Mammary microvascular endothelial cell (primary cell): ENCODE measurements at places on chromosomes 16 and 17. TPM values are rescaled to one million over a fixed set of nuclear protein-coding genes. Genes with fewer than 3 reads are reported as not detected.

The CCR7 gene
- not detected in 2 replicates for total RNA-seq

The HIRIP3 gene
- total RNA-seq: 12.1 and 19.0 TPM in 2 replicates

The SRL gene
- total RNA-seq: 0.07 and 0.20 TPM in 2 replicates

The KDM8 gene
- 2.4 and 3.4 TPM in 2 replicates for total RNA-seq

The ABCA9 gene
- under 0.01 and 0.64 TPM in 2 replicates for total RNA-seq

The PYDC1 gene
- not detected in 2 replicates for total RNA-seq

The NAT9 gene
- total RNA-seq: 15.7 and 22.2 TPM in 2 replicates

The KIF19 gene
- 4.9 and 5.0 TPM in 2 replicates for total RNA-seq

The FBXO39 gene
- total RNA-seq: not detected in 2 replicates

The PRRT2 gene
- total RNA-seq: not detected in 2 replicates

The SPATA22 gene
- not detected in 2 replicates for total RNA-seq

The TMEM235 gene
- total RNA-seq: not detected in 2 replicates

The IKZF3 gene
- not detected in 2 replicates for total RNA-seq

The NPIPB6 gene
- 0.20 TPM in 1 of 2 replicates, not detected in the other for total RNA-seq

The HCFC1R1 gene
- 18.6 and 24.1 TPM in 2 replicates for total RNA-seq

The ZNF19 gene
- 0.80 and 1.1 TPM in 2 replicates for total RNA-seq

The DPEP3 gene
- total RNA-seq: not detected in 2 replicates

The SEPTIN1 gene
- not detected in 2 replicates for total RNA-seq

The MEFV gene
- not detected in 2 replicates for total RNA-seq

The SDR42E2 gene
- total RNA-seq: not detected in 2 replicates

The CCL18 gene
- total RNA-seq: not detected in 2 replicates

The RBL2 gene
- total RNA-seq: 23.0 and 24.6 TPM in 2 replicates

The CIAO2B gene
- total RNA-seq: 105 and 128 TPM in 2 replicates

The AARSD1 gene
- total RNA-seq: 24.7 and 41.7 TPM in 2 replicates

The AIPL1 gene
- 0.67 TPM in 1 of 2 replicates, not detected in the other for total RNA-seq

The HEATR9 gene
- not detected in 2 replicates for total RNA-seq

The TSPOAP1 gene
- not detected in 2 replicates for total RNA-seq

The ADAD2 gene
- not detected in 2 replicates for total RNA-seq

The ADCY7 gene
- 2.9 and 10.1 TPM in 2 replicates for total RNA-seq

The NPTX1 gene
- 0.15 and 0.33 TPM in 2 replicates for total RNA-seq

The AXIN2 gene
- 0.27 and 1.2 TPM in 2 replicates for total RNA-seq

The PLA2G10 gene
- not detected in 2 replicates for total RNA-seq

The KRT32 gene
- total RNA-seq: not detected in 2 replicates

The ABCC11 gene
- 0.05 and 0.20 TPM in 2 replicates for total RNA-seq
